ENCODE measurements at places on chromosomes 11 and 22. TPM values are rescaled to one million over a fixed set of nuclear protein-coding genes. Genes with fewer than 3 reads are reported as not detected.

DNA sequence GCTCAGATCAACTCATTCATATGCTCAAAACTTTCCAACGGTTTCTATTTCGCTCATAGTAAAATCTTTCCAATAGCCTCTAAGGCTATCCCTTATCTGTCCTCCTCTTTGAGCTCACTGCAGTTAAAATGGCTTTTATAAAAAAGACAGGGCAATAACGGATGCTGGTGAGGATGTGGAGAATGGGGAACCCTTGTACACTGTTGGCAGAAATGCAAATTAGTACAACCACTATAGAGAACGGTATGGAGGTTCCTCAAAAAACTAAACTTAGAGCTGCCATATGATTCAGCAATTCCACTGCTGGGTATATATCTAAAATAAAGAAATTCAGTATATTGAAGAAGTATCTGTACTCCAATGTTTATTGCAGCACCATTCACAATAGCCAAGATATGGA, 345.6 kb downstream of the DLG2 start:
- H3K36me3 ChIP-seq: peaks cover 2% of the 10 kb centered on the region
- no peak overlapping the region for H3K27ac ChIP-seq
- DNase-seq: no peak
- no peaks in the 10 kb centered on the region for H3K4me1 ChIP-seq
- H3K27me3 ChIP-seq: no peaks in the 10 kb centered on the region
- H3K4me3 ChIP-seq: no peak overlapping the region

GRCh38 chr11:27234043-27234668, 128.9 kb downstream of the CCDC34 start:
- no peak overlapping the region for H3K27ac ChIP-seq
- H3K4me1 ChIP-seq: no peaks in the 10 kb centered on the region
- no peak overlapping the region for H3K4me3 ChIP-seq
- no peaks in the 10 kb centered on the region for H3K36me3 ChIP-seq
- DNase-seq: no peak

DNA sequence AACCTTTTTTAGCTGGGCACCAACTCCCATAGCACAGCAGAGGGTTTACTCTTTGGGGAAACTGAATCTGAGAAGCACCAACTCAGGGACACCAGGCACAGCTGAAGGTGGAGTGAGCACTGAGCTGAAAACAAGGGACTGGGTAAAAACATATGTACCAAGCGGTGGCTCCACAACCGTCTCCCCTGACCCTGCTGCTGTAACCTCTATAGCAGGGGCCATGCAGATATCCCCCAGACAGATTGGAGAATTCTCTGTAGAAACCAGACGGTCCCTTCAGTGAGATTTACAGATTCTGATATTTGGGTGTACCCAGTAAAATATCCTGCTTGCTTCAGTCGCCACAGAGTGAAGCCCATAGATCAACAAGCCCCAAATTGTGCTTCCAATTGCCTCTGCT, 4.3 kb upstream of the SNX32 start:
- peaks cover 5% of the 10 kb centered on the region for H3K36me3 ChIP-seq
- H3K4me3 ChIP-seq: no peak overlapping the region
- H3K4me1 ChIP-seq: peaks cover 32% of the 10 kb centered on the region
- H3K27ac ChIP-seq: no peak overlapping the region
- no peak for DNase-seq
- peaks cover 5% of the 10 kb centered on the region for H3K27me3 ChIP-seq

DNA sequence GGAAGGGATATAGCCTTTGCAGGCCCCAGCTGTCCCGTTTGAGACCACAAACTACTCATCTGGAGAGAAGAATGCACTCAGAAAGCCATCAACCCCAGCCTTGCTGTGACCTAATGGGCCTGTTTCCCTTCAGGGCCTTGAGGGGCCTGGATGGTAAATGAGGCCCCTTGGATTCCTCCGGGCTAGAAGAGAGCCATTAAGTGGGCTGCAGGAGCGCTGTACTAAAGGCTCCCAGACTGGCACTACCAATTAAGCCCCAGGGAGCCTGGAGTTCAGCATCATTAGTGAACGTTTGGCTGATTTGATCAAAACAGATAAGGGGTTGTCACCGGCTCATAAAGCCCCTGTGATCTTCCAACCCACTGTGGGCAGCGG, 23.0 kb downstream of the CD5 start:
- H3K27ac ChIP-seq: peak overlapping the region; percentile 35
- H3K4me3 ChIP-seq: no peak overlapping the region
- H3K4me1 ChIP-seq: peaks cover 43% of the 10 kb centered on the region

DNA sequence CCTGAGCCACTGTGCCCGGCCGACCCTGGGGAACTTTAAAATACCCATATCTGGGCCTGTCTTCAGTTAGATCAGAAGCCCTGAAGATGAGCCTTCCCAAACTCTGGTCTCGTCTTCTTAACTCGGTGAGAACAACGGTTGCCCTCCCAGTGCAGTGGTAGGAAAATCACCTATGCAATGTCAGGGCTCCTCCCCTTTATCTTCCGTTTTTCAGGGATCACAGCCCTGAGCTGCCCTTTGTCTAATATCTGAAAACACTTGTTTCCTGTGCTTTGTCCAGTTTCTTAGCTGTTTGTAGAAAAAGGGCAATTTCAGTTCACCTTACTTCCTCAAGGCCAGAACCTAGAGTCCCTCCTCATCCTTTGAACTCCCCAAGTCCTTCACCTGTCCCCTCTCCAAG, 9.4 kb downstream of the DRAP1 start:
- peak overlapping the region; percentile 76 for H3K4me3 ChIP-seq
- H3K27me3 ChIP-seq: no peaks in the 10 kb centered on the region
- peaks cover 2% of the 10 kb centered on the region for H3K36me3 ChIP-seq
- H3K27ac ChIP-seq: peak overlapping the region; percentile 96
- peaks cover 45% of the 10 kb centered on the region for H3K4me1 ChIP-seq

DNA sequence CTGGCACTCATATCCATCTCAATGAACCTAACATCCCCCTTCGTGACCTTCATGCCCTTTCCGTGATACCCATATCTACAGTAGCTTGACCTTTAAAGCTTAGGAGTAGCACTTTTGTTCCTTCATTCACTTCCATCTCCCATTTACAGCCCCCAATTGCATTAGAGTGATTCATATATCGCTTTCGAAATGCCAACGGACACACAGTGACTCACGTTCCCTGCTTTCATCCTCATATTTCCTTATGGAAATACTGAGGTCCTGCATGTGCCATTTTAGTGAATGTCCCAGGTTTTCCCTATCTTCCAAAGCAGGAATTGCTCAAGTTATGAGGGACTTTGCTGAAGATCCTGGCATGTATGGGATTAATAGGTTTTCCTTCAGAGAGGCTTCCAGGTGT, 44.3 kb upstream of the CEP126 start:
- no peak overlapping the region for H3K4me3 ChIP-seq
- no peaks in the 10 kb centered on the region for H3K36me3 ChIP-seq
- no peak for DNase-seq
- H3K27me3 ChIP-seq: peaks cover 4% of the 10 kb centered on the region

DNA sequence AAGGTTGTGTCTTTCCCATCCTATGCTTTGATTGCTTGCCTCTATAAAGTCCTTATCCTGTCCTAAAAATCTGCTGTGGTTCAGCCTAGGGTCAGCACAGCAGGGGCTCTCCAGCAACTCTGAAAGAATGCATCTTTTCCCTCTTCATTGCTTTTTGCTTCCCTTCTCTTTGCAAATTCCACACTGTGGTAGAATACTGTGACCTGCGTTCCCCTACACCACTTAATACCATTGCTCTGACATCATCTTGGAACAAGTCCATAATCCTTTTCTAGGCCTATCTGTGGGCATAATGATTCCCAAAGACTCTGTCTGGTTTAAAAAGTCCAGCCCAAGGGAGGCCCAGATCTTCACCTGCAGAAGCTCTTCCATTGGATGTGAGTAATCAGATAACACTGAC, 177.7 kb downstream of the NAV2 start:
- H3K27ac ChIP-seq: no peak overlapping the region
- H3K4me3 ChIP-seq: no peak overlapping the region
- no peaks in the 10 kb centered on the region for H3K36me3 ChIP-seq
- H3K27me3 ChIP-seq: peaks cover 11% of the 10 kb centered on the region
- DNase-seq: no peak

GRCh38 chr22:49512487-49513165, 315.0 kb downstream of the BRD1 start:
- no peak overlapping the region for H3K4me3 ChIP-seq
- DNase-seq: no peak
- H3K4me1 ChIP-seq: peaks cover 6% of the 10 kb centered on the region
- no peaks in the 10 kb centered on the region for H3K27me3 ChIP-seq
- H3K27ac ChIP-seq: peak overlapping the region; percentile 70

GRCh38 chr11:78800096-78800690, 225.5 kb upstream of the NARS2 start:
- no peaks in the 10 kb centered on the region for H3K4me1 ChIP-seq
- DNase-seq: no peak
- H3K27me3 ChIP-seq: peaks cover 5% of the 10 kb centered on the region
- H3K36me3 ChIP-seq: no peaks in the 10 kb centered on the region
- H3K27ac ChIP-seq: no peak overlapping the region

DNA sequence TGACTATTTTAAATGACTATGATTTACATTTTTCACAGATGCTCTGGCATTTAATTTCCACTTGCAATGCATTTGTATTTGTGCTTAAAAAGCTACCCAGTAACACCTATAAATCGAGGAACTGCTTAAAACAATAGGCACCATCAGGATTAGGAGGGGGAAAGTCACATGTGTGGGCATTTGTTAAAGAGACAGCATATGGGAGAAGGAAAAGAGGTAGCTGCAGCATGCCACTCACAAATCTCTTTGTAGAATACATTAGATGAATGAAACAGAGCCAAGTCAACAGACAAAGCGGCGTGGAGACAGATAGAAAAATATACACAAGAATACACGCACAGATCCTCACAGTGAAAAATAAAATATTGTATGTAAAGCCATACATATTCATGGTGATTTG, 228.0 kb downstream of the CADM1 start:
- H3K36me3 ChIP-seq: no peaks in the 10 kb centered on the region
- no peak overlapping the region for H3K4me3 ChIP-seq
- H3K27ac ChIP-seq: no peak overlapping the region
- no peaks in the 10 kb centered on the region for H3K27me3 ChIP-seq
- DNase-seq: no peak

- no peaks in the 10 kb centered on the region for H3K36me3 ChIP-seq
- H3K27me3 ChIP-seq: no peaks in the 10 kb centered on the region
- H3K4me3 ChIP-seq: no peak overlapping the region
- no peak overlapping the region for H3K27ac ChIP-seq
- DNase-seq: peak; percentile 25
Measured at GRCh38 chr22:39471381-39472141, 14.7 kb downstream of the MGAT3 start.

- no peaks in the 10 kb centered on the region for H3K36me3 ChIP-seq
- peaks cover 4% of the 10 kb centered on the region for H3K27me3 ChIP-seq
- no peak for DNase-seq
- peak overlapping the region; percentile 72 for H3K4me3 ChIP-seq
- H3K4me1 ChIP-seq: peaks cover 13% of the 10 kb centered on the region
Measured at GRCh38 chr11:1382429-1382828, 7.3 kb upstream of the BRSK2 start.

Gene RAB36
- total RNA-seq: 0.90 TPM

Gene TMEM151A
- not detected for total RNA-seq

Gene STX3
- 8.0 TPM for total RNA-seq

Gene P2RY2
- total RNA-seq: not detected

Gene SAA2
- total RNA-seq: not detected

Gene CDC42BPG
- 0.54 TPM for total RNA-seq
